ENCODE measurements at places on chromosomes 12 and 14.

DNA sequence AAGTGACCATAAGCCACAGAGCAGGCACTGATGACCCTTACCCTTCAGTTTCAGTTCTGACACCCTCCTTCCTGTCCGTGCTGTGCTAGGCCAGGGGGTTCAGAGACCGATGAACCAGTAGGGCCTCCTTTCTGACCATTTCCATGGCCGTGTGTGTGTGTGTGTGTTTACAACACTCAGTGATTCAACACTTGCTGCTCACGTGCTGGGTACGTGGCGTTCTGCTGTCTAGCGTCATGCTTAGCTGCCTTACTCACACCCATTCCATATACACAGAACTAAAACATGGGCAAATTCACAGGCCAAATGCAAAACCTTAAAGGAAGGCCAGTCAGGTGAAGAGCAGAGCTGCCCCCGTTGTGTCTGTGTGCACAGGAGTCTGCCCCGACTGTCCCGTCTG, 67.5 kb downstream of the DNAH10 start:
- DNase-seq = no peak

GRCh38 chr12:50201987-50202521, 34.9 kb upstream of the CERS5 start:
- no peak for DNase-seq

- DNase-seq = no peak
Measured at GRCh38 chr12:2443776-2444175, 351.0 kb upstream of the FKBP4 start.

GRCh38 chr14:54715811-54716210, 148.9 kb downstream of the SAMD4A start:
- DNase-seq = no peak

DNA sequence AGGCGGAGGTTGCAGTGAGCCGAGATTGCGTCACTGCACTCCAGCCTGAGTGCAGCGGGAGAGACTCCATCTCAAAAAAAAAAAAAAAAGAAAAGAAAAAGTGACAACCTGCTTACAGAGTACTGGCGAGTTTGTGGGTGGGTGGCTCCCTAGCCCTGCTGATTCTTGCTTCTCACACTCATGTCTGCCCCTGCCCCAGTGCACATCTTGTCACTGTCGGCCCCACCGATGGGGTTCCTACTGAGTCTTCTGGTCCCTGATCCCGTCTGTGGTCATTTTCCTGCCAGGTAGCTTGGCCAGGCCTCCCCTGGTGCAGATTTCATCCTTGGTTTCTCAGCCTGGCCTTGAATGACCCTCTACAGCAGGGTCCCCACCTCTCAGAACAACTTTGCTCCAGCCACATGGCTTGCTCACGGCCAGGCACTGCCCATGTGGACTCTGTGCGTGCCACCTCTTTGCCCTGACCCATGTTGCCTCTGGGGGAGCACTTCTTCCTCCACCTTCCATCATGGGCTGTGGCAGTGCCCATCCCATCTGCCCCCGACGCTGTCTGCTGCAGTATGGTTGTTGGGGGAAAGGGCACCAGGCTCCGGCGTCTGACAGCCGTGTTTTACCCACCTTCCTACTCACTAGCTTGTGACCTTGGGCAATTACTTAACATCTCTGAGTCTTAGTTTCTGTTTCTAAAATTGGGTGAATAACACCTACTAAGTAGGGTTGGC, 2.1 kb upstream of the PTPN6 start:
- DNase-seq = no peak

GRCh38 chr12:45666396-45666795, 63.1 kb upstream of the ARID2 start:
- no peak for DNase-seq
